ENCODE measurements at places on chromosomes 13 and 19.
A peak's percentile ranks its signal among the peaks of the same experiment; 100 is the strongest.

DNA sequence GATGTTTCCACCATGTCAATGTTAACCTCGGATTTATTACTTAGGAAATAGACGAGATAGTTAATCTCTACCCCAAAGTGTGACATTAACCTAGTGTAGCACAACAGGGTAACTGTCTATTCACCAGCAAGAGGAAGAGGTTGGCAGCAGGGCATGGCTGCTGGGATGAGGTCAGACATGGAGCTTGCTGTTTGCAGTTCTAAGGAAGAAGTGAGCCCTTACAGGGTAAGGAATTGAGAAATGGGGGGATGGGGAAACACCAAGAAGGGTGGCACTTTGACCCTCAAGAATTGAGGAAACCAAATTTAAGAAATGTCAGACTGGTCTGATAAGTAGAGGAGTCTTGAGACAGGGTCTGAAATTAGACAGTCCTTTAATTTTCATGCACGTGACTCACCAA, 62.4 kb downstream of the MBD3L2B start:
- no peak for ATAC-seq

GRCh38 chr13:73966331-73966730, 167.9 kb downstream of the KLF12 start:
- ATAC-seq, result no peak

DNA sequence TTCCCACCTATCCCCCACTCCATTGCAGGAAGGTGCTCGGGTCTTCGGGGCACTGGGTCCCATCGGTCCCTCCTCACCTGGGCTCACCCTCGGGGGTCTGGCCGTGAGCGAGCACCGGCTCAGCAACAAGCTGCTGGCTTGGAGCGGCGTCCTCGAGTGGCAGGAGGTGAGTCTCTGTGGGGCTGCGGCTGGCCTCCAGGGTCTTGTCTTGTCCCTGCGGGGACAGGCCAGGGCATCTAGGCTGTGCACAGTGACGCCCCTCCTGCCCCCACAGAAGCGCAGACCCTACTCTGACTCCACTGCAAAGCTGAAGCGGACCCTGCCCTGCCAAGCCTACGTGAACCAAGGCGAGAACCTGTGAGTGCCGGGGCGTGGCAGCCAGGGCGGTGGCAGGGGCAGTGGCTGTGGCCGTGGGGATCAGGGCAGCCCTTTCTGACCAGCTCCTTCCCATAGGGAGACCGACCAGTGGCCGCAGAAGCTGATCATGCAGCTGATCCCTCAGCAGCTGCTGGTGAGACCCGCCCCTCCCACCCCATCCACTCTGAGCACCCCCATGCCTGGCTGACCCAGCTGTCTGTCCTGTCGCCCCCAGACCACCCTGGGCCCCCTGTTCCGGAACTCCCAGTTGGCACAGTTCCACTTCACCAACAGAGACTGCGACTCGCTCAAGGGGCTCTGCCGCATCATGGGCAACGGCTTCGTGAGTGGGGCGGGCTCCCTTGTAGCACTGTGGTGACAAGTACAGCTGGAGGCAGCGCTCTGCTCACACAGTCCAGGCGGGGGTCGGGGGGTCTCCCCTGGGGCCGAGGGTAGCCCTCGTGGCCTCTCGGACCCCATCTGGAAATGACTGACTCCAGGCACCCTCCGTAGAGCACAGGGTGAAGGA, 3.7 kb downstream of the PTOV1 start:
- ATAC-seq, result no peak

DNA sequence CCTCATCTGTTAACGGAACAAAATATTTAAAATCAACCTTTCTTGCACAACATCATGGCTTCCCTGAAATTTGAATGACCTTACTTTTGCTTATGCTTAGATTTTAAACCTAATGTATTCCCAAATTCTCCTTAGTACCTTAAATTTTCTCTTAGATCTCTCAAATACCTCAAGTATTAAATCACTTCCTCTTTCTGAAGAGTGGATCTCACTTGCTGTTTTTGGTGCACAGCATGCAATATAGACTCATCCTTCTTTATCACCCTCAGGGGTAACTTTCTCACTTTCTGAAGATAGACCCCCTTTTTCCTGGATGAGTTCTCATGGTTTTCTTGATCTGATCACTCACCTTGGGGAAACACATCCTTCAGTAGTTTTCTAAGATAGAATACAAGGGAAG, 871.7 kb downstream of the DACH1 start:
- no peak for ATAC-seq

GRCh38 chr19:19860756-19861390, 4.8 kb upstream of the ZNF253 start:
- peak; percentile 83 for ATAC-seq

GRCh38 chr13:30675717-30676116, 58.0 kb downstream of the USPL1 start:
- no peak for ATAC-seq

GRCh38 chr13:76754414-76754813, 131.8 kb downstream of the KCTD12 start:
- no peak for ATAC-seq

DNA sequence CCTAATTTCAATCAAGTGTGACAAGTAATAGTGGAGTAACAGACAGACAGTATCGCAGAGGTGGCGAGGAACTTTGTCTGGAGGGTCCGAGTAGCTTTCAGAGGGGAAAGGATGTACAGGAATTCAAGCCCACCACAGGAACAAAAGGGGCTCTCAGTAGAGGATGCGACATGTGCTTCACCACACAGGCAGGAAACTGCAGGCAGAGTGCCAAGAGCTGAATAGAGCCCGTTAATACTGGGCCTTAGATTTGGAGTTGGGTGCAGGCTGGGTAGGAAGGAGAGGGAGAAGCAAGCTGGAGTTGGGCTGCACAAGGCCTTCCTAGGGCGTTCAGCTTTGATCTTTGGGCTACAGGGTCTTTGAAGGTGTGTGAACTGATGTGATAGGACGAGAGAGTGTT, 1.2 kb downstream of the CCDC70 start:
- no peak for ATAC-seq

DNA sequence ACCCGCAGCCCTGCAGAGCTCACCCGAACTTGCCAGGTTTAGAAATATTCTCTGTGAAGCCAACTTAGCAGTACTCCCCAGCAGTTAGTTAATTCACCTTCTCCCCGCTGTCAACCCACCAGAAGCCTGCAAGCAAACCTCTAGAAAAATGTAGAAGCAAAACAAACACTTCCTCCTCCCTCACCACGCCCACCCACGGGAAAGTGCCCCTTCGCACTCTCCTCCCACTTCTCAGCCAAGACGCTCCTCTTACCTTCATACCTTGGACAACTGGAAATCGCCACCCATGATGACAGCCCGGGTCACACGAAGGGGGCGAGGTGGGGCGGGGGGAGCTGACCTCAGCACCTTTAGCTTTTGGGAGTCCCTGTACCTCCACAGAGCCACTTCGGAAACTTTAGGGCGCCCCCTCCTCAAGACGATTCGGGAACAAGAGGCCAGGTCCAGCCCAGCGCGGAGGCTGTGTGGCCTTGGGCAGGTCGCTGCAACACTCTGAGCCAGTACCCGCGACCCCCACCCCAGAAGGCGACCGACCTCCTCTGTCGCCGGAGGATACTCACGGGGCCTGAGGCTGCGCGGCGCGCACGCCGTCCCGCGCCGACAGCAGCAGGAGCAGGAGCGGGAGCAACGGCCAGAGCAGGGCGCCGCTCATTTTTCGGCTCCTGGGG, 485 bp downstream of the CPAMD8 start:
- ATAC-seq, result peak; percentile 25

GRCh38 chr13:26280822-26281221, 26.9 kb downstream of the CDK8 start:
- no peak for ATAC-seq

GRCh38 chr19:7830272-7830771, 304 bp downstream of the EVI5L start:
- ATAC-seq, result no peak

DNA sequence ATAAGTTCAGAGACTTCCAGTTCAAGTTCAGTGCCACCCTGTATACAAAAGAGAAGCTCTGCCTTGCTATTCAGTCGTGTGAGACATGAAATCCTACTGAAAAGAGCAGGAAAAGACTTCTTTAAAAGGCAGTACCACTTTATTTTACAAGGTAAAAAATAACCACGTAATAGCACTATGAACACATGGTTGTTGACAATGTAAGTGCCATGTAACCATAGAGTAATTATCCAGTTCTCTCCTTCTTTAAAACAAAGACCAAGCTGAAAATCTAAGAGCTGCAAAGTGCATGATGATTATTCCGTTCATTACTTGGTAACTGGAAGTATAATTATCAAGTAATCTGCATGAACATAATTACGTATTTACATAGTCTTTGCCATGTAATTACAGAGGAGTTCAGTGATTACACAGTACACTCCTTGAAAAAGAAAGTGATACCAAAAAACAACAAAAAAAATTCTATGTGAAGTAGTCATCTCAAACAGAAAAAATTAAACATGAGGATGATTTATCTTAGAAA, 288.7 kb downstream of the EFNB2 start:
- ATAC-seq, result no peak

- no peak for ATAC-seq
These were observed 128.4 kb upstream of the CACNA1A start for GRCh38 chr19:13634658-13635057.

GRCh38 chr13:29529754-29530153, 65.7 kb downstream of the SLC7A1 start:
- no peak for ATAC-seq

- no peak for ATAC-seq
These were observed 134.3 kb downstream of the KDM4B start for GRCh38 chr19:5103061-5103701.

DNA sequence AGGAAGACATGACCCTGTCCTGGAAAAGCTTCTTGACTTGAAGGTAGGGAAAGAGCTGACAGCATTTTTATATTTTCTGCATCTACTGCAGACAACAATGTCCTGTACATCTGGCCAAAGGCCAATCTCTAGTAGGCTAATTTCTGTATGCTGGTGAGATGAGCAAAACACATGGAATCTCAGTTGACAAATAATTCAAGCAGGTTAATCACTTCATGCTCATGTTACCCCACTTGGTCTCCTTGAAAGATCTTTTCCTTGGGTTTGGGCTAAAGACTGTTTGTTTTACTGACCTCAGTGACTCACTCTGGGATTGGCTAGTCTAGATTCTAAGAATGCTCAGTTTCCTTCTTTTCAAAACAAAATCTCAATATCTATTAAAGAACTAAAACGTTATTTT, 298.8 kb downstream of the LMO7 start:
- ATAC-seq, result no peak

DNA sequence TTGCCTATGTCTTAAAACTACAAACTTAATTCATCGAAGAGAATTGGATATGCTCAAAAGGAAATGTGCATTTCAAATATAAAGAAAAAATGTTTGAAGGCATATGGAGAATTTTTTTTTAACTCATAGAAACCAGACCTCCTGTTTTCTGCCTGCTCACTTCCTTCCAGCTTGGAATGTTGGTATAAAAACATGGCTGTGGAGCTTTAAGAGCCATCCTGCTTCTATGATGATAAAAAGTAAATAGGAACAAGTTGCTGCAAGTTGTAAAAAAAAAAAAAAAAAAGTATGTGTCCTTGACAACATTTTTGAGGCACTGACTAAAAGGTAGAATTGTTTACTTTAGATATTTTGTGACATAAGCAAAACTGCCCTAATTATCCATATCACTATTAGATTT, 1230.7 kb downstream of the PCDH9 start:
- ATAC-seq, result no peak

DNA sequence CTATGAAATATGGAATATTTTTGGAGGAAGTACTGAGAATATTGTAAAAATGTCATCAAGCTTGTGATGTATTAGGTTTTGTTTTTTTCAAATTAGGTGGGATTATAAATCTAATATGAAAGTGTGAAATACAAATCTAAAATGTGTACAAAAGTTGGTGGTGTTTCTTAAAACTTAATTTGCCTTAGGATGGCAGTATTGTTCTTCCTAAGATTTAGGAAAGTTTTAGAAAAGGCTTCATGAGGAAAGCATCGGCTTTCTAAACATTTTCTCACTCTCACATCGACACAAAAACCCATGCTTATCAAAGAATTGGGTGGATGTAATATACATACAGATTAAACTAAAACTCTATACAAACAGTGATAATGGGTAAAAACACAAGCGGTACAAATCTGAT, 972.0 kb upstream of the PCDH20 start:
- ATAC-seq, result no peak

DNA sequence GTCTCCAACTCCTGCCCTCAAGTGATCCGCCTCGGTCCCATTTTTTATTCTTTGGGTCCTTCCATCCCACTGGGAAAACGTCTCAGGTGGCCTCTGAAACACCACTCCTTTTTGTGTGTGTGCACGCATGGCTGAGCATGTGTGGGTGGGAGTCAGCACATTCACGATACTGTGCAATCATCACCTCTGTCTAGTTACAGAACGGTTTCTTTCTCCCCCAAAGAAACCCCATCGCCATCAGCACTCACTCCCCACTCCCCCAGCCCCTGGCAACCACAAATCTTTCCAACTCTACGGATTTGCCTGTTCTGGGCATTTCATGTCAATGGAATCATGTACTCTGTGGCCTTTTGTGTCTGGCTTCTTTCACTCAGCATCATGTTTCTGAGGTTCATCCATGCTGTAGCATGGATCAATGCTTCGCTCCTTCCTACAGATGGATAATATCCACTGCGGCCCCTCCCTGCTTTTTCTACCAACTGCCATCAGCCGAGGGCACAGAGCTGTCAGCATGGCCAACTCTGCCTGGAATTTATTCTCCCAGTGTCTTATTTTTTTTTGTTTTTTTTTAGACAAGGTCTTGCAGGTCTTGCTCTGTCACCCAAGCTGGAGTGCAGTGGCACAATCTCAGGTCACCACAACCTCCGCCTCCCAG, 9.7 kb downstream of the F2RL3 start:
- ATAC-seq, result no peak

DNA sequence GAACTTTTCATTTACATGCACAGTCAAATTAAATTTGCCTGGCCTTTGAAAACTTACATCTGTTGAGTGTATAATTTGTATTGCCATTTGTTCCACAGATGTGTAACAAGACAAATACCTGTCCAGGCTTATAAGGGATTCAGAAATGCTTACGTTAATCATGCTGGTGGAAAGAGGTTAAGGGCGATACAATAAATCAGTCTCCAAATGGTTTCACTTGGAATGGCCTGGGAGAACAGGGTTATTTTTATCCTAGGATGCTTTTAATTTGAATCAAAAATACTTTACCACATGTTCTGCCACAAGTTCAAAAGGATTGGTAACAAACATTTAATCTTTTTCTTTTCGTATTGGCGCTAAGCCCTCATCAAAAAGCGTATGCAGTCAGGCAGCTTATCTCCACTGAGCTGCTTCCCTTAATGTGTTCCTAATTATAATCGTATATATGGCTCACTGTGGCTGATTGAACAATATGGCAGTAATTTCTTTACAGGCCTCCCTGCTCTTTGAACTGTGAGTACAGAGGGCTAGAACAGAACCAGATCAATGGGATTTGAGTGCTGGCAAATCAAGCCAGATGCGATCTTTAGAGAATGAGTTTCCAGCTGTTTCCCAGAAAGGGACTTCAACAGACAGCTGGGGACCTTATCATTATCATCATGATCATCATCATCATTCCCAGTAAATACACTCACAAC, 425.7 kb downstream of the SPRY2 start:
- ATAC-seq, result no peak
